Choroid plexus epithelial cell (primary cell): ENCODE measurements at places on chromosomes 12 and 14.

DNA sequence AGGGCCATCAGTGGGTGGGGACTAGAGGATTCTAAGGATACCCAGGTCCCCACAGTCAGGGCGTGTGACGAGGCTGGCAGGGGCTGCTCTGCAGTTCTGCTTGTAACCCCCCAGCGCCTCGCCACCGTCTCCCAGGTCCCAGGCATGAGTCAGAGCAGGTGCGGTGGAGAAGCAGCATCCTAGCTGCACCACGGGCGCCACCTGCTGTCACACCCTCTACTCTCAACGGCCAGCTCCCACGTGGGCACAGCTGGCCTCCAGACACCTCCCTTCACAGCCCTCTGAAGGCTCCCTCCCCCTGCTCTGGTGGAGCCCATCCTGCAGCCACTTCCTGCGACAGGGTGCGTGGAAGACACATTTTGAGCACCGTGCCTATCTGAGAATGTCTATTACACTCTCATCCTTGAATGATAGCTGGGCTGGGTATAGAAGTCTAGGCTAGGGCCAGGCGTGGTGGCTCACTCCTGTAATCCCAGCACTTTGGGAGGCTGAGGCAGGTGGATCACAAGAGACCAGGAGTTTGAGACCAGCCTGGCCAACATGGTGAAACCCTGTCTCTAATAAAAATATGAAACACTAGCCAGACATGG is 6.9 kb upstream of the NUDT14 start:
- DNase-seq: no peak

- no peak for DNase-seq
These were observed 26.7 kb downstream of the TSPAN11 start for GRCh38 chr12:30953257-30953656.

GRCh38 chr12:38543151-38543550 is 226.6 kb downstream of the ALG10B start:
- no peak for DNase-seq

GRCh38 chr12:112103758-112104503 is 4.7 kb downstream of the NAA25 start:
- peak; percentile 69 for DNase-seq

DNA sequence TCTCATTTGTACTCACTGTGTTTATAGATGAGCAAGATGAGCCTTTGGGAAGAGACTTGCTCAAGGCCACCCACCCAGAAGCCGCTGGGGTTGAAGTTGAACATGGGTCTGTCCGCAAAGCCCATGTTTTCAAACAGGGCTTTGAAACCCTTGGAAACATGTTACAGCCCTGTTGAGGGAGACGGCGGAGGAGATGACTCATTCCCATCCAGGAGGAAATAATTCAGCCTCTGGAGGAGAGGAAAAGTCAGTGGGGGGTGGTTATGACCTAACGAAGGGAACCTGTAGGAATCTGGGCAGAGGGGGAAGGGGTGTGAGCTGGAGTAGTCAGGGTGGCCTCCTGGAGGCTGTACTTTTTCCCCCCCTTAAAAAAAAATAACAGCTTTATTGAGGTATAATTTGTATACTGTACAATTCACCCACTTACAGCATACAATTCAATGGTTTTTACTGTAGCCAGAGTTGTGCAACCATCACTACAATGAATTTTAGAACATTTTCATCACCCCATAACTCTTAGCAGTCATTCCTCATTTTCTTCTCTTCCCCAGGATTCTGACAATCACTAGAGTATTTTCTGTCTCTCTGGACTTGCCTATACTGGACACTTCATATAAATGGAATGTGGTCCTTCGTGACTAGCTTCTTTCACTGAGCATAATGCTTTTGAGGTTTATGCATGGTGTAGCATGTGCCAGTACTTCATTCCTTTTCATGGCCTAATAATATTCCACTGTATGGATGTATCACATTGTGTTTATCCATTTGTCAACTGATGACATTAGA is 1.9 kb upstream of the RIN3 start:
- DNase-seq: peak; percentile 91

GRCh38 chr14:54920052-54920451 is 17.4 kb upstream of the GCH1 start:
- no peak for DNase-seq

DNA sequence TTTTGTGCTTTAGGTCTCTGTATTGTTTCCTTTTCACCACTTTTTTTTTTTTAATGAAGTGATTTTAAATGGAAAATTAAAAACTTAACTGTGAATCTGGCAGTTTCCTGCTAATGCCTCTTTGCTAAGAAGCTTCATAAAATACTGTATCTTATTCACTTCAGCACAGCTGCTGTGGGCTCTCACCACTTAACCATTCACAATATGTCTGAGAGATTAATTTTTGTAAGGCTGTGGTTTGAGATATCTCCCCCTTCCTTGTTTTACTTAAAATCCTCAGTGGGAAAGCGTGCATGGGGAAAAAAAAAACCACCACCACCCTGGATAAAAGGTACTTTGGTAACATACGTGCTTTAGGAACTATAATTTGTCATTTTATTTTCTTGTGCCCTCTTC is 115.9 kb downstream of the ETV6 start:
- DNase-seq: no peak

- DNase-seq: peak; percentile 83
These were observed 95.5 kb upstream of the USP44 start for GRCh38 chr12:95646781-95647190.

GRCh38 chr12:121918679-121919038 is 267 bp downstream of the CFAP251 start:
- DNase-seq: no peak

DNA sequence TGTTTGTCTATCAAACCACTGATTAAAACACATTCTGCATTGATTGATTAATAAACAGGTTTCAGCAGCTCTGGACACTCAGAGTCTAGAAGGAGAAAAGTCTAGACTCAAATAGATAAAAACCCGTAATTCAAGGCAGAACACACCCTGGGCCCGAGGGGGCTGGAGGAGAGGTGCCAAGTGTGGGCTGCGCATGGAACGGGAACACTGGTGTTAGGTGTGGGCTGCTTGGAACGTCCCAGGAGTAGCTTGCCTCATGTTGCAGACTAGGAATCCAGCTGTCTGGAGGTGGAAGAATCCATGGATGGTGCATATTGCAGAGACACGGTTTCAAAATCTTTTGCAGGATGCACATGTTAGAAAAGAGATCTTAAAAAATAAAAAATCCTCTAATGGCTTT is 223.0 kb downstream of the APAF1 start:
- no peak for DNase-seq

DNA sequence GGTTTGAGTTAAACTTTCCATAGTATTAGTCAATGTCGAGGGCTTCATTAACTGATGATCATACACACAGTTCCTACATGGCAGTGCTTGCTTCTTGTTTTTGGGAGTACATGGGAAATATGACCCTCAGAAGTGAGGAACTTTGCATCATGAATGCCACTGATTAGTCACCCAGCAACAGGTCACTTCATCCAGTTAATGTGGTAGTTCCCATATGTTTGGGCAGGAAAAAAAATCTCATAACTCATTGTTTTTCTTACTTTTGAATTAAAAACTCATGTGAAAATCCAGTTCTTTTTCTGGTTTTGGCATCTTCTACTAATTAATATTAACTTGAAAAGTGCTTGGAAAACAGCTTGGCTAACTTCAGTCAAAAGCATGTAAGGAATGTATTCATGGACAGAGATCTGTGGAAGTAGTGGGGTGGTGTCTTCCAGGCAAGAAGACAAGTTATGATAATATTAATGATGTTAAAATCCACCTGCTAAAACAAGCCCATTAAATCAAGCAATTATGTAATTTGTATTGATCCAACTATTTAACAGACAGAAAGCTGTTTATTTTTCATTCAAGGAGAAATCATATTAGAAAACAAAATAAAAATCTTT is 309.1 kb upstream of the NAV3 start:
- DNase-seq: no peak

DNA sequence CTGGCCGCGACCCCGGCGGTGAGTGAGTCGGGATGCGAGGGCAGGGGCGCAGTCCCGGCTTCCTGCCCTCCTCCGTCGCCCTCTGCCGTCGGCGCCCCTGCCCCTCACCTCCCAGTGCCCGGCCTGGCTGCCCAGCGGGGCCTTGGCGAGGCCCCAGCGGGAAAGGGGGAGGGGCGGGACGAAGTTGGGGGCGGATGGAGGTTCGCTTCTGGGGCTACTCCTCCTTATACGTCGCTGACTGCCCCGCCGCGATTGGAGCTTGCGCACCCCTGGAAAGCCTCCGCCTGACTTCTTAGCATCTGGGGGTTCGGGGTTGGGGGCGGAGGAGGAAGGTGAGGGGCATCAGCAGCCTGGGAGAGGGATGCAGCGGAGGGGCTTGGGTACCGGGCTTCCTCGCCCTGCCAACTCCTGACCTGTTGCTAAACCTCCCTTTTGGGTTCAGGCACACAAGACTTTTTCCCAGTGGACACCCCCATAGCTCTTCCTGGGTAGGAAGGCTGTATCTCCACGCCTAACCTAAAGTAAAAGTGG is 406 bp downstream of the TMEM263 start:
- DNase-seq: peak; percentile 77

- DNase-seq: no peak
These were observed 1.0 kb downstream of the TMEM121 start for GRCh38 chr14:105527381-105527825.

- no peak for DNase-seq
These were observed 4.8 kb downstream of the SLC41A2 start for GRCh38 chr12:104953323-104953722.

- DNase-seq: no peak
These were observed 418.4 kb upstream of the DCN start for GRCh38 chr12:91601054-91601453.

DNA sequence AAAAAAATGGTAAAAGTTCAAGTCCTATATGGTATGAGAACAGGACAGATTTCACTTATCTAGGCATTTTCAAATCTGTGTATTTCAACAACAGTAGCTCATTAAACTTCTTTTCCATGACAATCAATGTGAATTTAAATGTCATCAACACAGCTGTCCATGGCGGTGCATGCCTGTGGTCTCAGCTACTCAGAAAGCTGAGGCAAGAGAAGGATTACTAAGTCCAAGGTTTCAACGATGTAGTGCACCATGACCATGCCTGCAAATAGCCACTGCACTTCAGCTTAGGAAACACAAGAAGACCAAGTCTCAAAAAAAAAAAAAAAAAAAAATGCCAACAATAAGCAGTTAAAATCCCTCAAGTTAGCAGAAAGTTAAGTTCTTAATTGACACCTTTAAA is 214.6 kb downstream of the C12orf50 start:
- DNase-seq: peak; percentile 63

- no peak for DNase-seq
These were observed 19.9 kb upstream of the MDM1 start for GRCh38 chr12:68352067-68352466.

DNA sequence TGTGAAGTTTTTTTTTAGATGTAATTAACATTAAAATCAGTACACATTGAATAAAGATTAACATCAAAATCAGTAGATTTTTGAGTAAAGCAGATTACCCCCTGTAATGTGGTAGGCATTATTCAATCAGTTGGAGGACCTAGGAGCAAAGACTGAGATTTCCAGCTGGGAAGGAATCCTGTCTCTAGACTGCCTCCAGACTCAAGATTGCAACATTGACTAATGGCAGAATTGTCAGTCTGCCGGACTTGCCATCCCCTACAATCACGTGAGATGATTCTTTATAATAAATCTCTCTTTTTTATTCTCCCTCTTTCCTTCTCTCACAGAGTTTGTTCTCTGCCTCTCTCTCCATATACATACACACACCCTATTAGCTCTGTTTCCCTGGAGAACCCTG is 51.4 kb upstream of the SLC6A15 start:
- peak; percentile 28 for DNase-seq

DNA sequence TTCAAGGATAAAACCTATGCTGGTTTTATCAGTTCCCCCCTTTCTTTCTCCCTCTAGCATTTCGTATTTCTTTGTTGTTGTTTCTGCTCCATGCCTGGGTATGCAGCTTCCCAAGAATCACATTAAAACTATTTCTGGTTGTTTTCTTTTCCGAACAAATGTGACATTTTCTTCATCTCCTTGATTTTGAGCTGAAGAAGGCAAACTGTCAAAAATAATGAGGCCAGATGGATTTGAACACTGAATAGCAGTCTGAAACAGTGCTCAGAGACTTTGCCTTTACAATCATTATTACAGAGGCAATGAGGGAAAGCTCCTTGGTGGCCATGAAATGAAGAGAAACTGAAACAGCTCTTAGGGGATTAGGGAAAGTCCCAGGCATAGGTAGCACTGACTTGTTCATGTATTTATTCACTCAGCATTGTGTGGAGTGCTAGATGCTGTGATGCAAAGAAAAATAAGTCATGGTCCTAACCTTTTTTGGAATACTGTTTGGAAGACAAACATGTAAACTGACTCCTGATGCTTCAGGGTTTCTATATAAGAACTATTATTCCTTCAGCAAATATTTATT is 319.5 kb downstream of the FUT8 start:
- DNase-seq: peak; percentile 11

DNA sequence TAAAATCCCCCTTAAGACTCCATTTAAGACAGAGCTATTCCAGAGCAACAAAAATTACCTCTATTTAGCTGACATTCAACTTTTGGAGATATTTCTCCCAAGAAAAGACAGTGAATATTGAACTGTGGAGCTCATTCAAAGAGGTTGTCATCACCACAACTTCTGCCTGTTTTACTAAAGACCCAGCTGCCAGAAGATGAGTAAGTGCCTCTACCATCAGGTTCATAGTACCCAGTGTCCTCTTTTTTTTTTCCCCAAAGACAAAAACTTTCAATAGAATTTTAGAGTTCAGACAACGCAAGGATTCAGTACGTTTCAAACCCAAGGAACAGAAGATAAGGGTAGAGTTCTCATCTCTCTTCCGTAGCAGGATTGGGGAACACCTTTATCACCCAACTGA is 461.3 kb downstream of the BCAT1 start:
- DNase-seq: peak; percentile 64

DNA sequence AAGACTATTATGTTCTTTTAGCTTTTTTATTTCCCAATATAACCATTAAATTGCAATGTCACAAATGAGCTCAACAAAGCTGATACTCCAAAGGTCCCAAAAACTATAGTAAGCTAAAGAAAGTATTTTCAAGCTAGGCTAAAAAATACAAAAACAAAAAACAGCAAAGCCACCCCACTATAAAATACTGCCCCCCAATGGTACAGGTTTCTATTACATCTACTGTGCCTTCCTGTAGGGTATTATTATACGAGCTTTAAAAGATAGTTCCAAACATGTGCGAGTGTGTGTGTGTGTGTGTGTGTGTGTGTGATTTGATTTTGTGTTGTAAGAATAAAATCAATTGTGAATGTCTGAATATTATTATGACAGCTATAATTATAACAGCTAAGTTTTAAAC is 1.1 kb downstream of the IFNG start:
- peak; percentile 30 for DNase-seq

GRCh38 chr12:97322388-97322787 is 140.2 kb upstream of the RMST start:
- no peak for DNase-seq
